ENCODE measurements at places on chromosomes 16 and 17.

GRCh38 chr16:82481455-82481854, 145.3 kb upstream of the CDH13 start:
- no peak for DNase-seq

- no peak for DNase-seq
Measured at GRCh38 chr16:59743504-59743903, 1009.4 kb upstream of the GOT2 start.

DNA sequence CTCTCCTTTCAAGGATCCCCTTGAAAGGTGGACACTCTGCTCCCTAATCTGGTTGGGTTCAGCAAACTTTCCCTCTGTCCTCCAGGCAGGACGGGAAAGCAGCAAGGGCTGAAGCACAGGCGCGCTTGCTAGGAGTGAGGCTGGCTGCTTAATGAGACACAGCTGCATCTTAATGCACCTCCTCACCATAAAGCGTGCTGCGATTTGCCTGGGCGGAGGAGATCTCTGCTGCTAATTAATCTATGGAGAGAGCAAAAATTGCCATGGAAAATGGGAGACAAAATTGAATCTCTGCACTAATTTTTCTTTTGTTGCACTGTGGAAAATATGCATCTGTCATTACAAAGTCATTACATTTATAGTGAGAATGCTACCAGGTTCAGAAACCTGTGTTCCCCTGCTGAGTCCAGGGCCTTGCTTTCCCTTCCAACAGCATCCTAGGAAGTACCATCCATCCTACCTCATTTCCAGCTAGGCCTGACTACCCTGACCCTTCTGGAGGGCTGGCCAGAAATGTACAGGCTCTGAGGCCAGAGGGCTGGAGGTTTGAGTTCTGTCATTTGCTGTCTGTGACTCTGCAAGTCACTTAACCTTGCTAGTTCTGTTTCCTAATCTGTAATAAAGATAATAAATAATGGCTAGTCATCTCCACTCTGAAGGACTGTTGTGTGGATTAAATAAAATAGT, 43.5 kb upstream of the BCAR1 start:
- DNase-seq = no peak

GRCh38 chr16:87926246-87927194, 9.8 kb downstream of the CA5A start:
- DNase-seq = no peak

DNA sequence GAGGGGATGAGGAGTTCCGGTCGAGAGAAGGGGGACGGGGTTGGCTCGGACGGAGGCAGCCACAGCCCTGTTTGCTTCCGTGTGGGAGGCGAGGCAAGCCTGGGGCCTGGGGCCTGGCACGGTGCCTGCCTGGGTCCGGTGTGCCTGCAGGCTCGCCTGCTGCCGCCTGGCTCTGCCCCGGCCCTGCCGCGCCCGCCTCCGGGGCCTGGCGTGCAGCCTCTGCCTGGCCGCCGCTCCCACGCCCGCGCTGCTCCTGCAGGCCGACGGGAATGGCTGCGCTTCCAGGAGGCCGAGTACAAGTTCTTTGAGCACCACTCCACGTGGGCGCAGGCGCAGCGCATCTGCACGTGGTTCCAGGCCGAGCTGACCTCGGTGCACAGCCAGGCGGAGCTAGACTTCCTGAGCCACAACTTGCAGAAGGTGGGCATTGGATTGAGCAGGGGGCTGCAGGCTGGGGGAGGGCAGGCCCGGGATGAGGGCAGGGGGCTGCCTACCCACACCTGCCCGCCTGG, 53.1 kb downstream of the MRC2 start:
- peak; percentile 66 for DNase-seq

DNA sequence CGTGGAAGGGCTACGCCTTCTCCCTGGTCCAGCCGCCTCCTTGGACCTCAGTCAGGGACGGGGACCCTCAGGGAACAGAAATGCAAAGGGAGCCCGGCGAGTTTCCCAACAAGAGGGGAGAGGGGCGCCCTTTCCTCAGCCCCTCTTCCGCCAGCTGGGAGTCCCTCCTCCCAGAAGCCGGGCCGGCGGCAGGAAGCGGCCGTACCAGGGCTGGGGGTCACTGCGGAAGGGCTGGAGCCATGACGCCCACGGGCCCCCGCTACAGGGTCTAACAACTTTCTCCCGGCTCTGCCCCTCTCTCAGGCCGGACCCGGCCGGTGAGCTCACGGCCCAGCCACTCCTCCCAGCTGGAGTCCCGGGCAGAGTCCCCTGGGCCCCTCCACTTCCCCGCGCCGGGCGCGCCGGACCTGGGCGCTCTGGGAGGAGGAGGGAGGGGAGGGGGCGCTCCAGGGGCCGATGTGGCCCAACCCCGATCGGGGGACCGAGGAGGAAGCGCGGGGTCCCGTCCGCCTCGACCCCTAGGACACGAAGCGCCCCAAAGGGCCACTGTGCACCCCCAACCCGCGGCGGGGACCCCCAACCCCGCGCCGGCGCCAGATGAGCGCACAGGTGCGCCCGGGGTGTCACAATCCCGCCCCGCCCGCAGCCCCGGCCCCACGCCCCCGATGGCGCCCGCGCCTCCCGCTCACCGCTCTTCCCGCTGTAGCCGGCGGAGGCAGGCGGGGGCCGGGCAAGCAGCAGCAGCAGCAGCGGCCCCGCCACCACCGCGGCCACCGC, 578 bp downstream of the PGAP6 start:
- DNase-seq = no peak

- no peak for DNase-seq
Measured at GRCh38 chr16:677316-678190, 2.1 kb downstream of the RHBDL1 start.

GRCh38 chr16:52308051-52308450, 238.9 kb downstream of the TOX3 start:
- DNase-seq = no peak

DNA sequence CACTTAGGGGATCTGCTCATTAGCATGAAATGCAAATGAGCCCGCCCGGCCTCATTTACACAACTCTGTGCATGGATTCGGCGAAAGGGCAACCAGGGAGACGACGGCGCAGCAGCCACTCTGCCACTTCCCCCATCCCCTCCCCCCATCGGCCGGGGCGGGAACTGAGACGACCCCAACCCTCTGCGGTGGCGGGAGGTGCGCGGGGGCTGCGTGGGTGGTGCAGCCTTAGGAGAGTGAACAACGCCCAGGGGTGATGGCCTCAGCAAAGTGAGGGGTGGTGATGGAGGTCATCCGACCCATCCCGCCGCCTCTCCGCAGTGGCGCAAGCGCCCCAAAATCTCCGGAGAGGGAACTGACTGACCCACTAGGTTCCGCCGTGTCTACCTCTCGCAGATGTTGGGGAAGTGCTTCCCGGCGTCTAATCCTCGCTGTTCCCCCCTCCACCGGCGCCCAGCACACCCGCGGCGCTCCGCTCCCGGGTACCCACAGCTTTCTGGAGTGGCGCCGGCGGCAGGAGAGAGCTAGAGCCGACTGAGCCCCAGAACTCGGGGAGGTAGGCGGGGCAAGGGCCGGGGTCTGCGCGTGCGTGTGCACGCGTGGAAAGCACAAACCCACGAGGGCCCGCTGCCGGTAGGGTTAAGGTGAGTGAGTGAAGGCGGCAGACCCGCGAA, 1.4 kb upstream of the CACNA1G start:
- no peak for DNase-seq

DNA sequence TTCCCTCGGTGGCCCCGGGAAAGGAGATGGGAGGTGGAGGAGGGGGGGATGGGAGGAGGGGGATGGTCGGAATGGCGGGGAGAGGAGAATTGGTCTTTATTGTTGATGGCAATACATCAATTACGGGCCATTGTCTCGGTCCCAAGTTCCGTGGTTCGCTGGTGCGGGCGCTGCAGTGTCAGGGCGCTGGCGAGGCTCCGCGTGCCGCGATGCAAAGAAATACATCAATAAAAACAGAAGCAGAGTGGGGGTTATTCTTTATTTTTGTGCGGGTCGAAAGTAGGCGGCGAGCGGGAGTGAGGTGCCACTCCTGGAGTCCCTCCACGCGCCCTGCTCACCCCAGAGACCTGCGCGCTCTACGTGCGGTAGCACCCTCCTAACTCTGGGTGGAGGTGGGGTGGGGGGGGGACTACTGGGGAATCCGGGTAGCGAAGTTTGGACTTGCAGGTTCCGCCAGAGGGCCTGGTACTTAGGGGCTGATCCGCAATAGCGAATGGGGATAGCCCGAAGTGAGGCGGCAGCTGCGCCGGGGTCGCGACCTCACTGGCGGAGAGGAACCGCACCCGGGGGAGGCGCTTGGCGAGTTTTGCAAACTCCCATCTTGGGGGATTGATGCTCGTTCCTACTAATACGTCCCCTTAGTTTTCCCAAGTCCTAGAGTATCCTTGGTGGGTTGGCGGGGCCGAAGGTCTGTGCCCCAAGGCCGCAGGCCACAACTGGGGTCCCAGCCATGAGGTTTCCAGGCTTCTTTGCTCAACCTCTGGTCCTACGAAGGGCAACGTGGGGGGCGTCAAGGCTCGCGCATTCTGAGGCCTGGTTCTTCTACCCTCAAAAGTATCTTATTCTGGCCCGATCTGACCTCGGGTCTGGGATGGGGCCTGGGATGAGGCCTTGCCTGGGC, 3.5 kb upstream of the SALL1 start:
- DNase-seq = no peak

DNA sequence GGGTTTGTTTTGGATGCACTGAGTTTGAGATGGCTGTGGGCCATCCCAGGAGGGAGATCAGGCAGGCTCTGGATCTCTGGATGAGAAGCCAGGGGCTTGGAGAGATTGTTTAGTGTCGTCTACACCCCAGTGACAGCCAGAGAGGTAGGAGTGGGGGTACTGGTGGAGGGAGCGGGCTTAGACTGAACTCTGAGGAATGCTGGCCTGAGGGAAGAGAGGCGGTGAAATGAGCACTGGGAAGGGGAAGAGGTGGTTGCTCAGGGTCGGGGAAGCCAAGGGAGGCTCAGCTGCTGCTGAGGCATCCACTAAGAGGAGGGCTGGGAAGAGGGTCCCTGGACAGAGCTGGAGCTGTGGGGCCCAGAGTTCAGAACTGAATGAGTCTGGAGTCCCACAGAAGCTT, 23.6 kb downstream of the CACNA1G start:
- no peak for DNase-seq

DNA sequence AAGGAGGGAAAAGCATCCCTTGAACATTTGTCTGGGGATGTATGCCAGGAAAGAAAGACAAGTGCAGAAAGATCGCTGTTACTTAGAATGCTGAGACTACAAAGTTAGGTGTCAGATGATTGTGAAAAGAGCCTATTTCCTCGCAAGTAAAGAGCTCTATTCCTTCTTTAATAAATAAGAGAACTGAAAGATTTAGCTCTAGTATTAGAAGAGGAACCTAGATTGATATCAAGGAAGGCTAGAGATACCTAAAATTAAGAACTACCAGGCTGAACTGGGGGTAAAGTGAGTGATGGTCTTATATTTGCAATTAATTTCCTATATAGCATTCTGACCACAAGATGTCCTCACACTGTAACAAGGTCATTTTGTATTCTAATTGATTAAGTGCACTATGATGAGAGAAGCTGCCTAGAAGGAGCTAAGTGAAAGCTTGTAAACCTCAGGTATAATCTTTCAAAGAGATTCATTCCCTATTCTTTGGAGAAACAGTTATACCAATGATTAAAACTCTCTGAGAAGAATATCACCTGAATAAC, 62.3 kb downstream of the SSH2 start:
- DNase-seq = no peak

DNA sequence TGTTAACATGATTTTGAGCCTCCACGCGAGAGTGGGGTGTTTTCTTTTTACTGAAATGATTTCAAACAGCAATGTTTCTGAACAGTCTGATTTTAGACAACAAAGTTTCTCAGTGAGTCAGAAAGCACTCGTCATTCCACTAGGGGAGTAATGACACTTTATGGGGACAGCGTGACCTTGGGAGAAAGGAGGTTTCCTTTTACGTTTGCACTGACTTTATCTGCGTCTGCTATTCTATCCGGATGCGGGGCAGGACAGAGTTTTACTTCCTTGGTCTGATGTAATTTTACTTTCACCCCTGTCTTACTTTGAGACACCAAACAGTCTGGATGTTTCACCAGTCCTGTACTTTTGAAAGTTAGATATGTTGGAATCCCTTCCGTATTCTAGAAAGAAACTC, 20.7 kb downstream of the SLC47A1 start:
- DNase-seq = no peak

- DNase-seq = no peak
Measured at GRCh38 chr17:27333410-27333980, 39.6 kb downstream of the WSB1 start.

DNA sequence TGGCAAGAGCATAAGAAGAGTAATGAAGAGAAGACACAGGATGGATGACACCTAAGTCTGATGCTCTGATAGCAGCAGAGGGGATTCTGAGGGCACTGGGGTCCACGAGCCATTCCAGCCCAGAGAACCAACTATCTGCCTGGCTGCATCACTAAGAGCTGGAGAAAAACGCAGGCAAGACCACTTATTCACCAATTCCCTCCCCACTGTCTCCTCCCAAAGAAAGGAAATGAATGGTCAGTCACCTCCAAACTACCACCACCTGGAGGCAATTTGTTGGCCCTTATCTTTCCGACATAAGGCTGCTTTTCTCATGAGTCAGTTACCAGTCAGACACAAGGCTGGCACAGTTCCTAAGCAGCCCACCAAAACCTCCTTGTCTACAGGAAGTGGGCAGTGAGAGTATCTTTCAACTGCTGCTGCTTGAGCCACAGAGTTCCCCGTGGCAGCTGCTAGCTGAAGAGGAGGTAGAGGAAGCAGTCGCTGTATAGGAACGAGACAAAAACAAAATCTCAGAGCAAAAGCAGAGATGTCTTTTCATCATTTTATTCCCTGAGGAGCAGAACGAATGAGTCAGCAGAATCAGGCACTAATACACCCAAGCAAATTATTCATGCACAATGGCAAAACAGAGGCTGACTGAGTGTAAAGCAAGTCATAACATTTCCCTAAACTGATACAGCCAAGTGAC, 111.1 kb downstream of the SMG6 start:
- no peak for DNase-seq

GRCh38 chr16:70561623-70562022, 38.0 kb downstream of the SF3B3 start:
- DNase-seq = no peak

DNA sequence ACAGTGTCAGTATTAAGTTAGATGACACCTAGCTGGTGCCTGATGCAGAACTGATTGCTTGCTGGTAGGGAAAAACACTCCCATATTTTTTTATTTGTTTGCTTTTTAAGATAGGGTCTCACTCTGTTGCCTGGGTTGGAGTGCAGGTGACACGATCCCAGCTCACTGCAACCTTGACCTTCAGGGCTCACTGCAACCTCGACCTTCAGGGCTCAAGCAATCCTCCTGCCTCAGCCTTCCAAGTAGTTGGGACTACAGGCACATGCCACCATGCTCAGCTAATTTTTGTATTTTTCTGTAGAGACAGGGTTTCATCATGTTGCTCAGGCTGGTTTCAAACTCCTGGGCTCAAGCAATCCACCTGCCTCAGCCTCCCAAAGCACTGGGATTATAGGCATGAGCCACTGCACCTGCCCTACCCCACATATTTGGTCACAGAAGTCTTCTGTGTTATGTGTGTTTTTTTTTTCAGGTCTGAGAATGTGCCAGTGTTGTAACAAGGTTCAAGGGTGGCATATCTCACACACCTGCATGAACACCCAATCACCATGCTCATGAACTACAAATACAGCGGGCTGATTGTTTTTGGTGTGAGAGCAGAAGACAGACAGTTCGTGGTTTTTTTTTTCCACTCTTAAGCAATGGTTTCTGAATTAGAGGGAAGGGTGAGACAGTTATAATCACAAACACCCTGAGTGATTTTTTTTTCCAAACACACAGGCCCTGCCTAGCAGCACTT, 22.8 kb downstream of the SPAG9 start:
- DNase-seq = no peak
